ENCODE measurements at places on chromosomes 7 and 10.

GRCh38 chr7:39265641-39266591 lies 288.2 kb downstream of the POU6F2 start:
- DNase-seq = no peak

- no peak for DNase-seq
These were observed 228.8 kb downstream of the DKK1 start for GRCh38 chr10:52542906-52543305.

GRCh38 chr7:12993025-12993424 lies 305.6 kb downstream of the ARL4A start:
- DNase-seq = no peak

DNA sequence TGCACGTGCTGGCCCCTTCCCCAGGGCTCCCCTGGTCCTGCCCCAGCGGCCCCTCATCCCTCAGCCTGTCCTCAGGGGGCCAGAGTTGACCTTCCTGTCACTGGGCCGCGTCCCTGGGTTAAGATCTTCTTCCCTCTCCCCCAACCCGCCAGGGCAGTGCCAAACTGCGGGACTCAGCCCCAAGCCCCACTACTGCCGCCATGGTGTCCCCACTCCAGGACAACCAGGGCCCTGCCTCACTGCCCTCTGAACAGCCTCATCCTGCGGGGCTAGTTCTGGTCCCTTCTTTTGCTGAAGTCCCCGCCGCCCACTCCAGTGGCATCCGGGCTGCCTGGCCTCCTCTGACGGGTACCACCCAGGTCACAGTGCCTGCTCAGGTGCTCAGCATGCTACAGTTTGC lies 37.5 kb downstream of the UNCX start:
- DNase-seq = no peak

DNA sequence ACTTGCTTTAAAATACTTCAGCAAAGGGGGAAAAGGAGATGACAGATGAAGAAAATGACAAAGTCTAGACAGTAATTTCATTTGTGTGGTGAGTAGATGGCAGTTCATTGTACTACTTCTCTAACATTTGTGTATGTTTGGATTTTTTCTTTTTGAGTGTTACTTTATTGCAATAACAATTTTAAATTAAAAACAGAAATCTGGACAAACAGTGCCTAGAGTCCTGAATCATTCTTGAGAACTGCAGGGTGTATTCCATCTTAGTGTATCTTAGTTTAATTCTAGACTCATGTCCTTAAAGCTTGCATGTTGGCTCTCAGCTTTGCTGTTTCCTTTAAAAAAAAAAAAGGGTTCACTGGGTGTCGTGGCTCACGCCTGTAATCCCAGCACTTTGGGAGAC lies 31.1 kb downstream of the HOXA1 start:
- no peak for DNase-seq

DNA sequence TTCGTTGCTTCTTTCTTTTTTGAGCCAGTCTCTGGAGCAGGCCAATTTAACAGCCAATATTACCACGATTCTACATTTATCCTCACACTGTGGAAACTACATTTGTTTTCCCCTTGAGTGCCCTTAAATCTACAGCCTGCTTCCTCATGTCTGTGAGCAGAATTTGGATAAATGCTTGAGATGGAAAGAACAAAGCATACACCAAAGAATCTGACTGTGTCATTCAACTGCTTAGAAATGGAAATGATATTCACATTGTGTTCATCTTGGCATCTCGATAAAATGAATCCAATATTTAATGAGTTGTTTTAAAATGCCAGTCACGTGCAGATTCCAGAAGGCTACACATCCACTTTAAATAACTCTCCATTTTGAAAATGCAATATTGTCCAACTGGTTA lies 41.0 kb upstream of the GSDME start:
- no peak for DNase-seq

GRCh38 chr10:91104193-91105041 lies 116.0 kb upstream of the PCGF5 start:
- DNase-seq = no peak

GRCh38 chr10:45063591-45064231 lies 63.0 kb downstream of the ZNF22 start:
- no peak for DNase-seq

DNA sequence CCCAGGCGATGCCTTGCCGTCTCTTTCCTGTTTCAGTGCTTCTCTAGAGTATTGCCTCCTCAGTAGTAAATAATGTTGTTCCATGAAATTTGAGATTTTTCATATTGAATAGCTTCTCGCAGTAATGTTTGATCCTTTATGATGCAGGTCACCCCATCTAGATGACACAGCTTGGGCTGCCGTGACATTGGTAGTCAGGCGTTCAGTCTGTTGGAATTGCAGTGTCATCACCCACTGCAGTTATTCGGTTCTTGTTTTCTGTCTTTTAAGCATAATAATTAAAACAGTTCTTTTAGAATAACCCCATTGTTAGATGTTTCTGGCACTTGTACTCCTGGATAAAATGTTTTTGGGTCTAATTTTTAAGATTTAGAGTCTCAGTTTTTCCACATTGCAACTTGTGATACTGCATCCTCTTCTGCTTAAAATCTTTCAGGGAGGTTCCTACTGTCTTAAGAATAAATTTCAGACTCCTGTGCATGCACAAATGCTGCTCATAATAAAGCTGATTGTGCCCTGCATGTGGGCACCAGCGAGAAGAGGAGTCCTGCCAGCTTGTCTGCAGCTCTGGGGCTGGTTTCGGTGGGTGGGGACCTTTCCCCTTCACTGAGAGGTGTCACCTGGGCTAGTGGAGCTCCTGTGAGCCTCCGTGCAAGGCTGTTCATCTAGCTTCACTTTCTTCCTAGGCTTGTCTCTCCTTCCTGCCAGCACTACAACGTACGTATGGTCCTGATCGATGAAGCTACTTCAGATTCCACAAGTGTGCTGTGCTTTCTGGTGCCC lies 44.8 kb downstream of the SDK1 start:
- DNase-seq = no peak

- no peak for DNase-seq
These were observed 65.1 kb downstream of the CLEC2L start for GRCh38 chr7:139588632-139589031.

GRCh38 chr10:76155961-76156360 lies 724.5 kb downstream of the LRMDA start:
- DNase-seq = no peak

DNA sequence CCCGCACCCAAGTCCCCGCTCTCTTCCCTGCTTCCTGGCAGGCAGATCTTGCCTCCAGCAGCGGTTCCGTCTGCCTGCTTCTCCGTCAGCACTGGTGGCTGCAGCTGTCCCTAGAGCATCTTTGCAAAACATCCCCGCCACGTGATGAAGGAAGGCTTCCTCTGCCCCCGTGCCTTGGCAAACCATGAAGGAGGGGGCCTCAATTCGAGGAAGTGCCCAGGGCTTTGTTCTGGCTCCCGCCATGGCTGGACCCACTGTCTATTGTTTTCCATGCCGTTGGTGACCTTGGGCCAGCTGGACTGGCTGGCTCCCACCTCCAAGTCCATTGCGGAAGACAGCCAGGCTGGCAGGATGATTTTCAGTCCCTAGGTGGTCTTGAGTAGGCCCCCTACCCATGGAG lies 13.2 kb upstream of the AQP1 start:
- DNase-seq = no peak

- no peak for DNase-seq
These were observed 706.9 kb downstream of the LRMDA start for GRCh38 chr10:76138286-76138685.

DNA sequence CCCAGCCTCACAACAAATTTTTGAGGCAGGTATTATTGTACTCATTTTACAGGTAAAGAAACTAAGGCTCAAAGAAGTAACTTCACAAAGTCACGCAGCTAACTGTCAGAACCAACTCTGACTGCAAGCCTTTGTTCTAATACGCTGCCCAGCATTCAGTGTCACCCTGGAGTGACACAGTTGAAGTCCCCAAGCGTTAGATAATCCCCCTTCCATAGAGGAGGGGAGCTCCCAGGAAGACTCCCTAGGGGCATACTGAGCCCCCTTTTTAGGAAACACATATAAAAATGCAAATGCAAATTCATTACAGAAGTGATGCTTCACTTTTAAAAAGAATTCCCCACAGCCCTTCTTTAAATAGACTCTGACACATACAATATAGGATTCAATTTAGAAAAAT lies 101.0 kb upstream of the MACROH2A2 start:
- no peak for DNase-seq

GRCh38 chr10:122213364-122213763 lies 57.7 kb upstream of the BTBD16 start:
- no peak for DNase-seq

GRCh38 chr10:120421250-120421649 lies 35.8 kb upstream of the PLPP4 start:
- no peak for DNase-seq

- no peak for DNase-seq
These were observed 133.4 kb downstream of the CUL2 start for GRCh38 chr10:34956756-34957155.

- no peak for DNase-seq
These were observed 37.7 kb upstream of the TOMM7 start for GRCh38 chr7:22860337-22860736.

- no peak for DNase-seq
These were observed 79.1 kb downstream of the USP6NL start for GRCh38 chr10:11532306-11532705.

DNA sequence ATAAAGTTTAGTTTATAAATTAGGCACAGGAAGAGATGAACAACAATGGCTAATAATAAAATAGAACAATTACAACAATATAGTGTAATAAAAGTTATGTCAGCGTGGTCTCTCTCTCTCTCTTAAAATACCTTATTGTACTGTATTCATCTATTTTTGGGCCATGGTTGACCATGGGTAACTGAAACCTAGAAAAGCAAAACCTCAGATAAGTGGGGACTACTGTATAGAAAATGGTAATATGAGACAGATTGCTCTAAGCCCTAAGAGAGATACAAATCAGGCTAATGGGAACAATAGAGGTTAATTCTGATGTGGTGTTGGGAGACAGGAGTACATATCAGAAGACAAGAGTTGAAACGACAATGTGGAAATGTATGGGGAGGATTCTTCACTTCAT lies 86.2 kb downstream of the ZNF365 start:
- no peak for DNase-seq

GRCh38 chr7:22649686-22650085 lies 77.3 kb upstream of the IL6 start:
- DNase-seq = no peak

DNA sequence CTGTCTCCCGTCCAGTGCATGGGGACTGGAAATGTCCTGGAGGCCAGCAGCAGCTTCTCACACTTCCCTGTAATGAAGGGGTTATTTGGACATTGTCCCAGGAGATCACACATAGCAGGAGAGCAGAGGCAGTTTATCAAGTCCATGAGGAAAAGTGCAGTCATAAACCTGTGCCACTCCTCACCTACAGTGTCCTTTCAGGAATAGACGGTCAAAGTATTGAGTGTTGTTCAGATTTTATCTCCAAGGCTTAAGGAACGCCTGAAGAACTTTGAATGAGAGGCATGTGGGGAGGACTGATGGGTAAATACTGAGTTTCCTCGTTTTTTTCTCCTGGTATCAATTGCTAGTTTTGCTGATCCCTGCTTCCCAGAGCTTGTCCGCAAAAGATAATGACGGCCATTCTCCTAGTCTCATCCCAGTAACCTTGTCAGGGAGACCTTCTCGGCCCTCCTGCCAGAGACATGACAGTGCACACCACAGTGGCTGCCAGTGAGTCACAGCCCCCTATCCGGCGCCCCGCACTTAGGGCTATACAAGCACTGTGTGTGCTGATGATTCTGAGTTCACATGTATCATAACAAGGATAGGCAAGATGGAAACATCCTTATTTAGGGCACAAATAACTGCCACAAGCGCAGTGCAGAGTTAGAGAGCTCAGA lies 495.5 kb upstream of the MGMT start:
- no peak for DNase-seq

GRCh38 chr10:89371987-89372386 lies 5.9 kb upstream of the IFIT1B start:
- no peak for DNase-seq

GRCh38 chr10:17805330-17805729 lies 3.8 kb upstream of the MRC1 start:
- no peak for DNase-seq

GRCh38 chr7:42093349-42093905 lies 143.6 kb downstream of the GLI3 start:
- DNase-seq = no peak
